CD4-positive, alpha-beta memory T cell (primary cell): ENCODE measurements at places on chromosomes 1 and 21.

DNA sequence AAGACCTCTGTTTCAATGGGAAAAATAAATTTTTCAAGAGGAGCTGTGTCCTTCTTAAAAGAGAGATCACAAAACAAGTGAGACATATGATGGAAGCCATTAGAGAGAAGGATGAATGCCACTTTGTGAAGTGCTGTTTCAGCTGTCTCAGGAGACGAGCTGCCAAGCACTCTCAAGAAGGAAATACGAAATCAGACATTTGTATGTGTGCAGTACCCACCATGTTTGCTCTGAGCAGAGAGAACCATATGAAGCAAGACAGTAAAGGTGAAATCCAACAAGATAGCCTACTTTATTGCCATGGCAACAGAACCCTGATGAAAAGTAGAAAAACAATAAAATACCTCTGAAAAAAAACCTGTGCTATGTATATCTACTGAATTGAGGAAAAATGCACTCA is 168.1 kb downstream of the AMY1C start:
- H3K27ac ChIP-seq: no peak overlapping the region
- no peaks in the 10 kb centered on the region for H3K27me3 ChIP-seq
- DNase-seq: no peak
- H3K4me3 ChIP-seq: no peak overlapping the region
- no peaks in the 10 kb centered on the region for H3K36me3 ChIP-seq

DNA sequence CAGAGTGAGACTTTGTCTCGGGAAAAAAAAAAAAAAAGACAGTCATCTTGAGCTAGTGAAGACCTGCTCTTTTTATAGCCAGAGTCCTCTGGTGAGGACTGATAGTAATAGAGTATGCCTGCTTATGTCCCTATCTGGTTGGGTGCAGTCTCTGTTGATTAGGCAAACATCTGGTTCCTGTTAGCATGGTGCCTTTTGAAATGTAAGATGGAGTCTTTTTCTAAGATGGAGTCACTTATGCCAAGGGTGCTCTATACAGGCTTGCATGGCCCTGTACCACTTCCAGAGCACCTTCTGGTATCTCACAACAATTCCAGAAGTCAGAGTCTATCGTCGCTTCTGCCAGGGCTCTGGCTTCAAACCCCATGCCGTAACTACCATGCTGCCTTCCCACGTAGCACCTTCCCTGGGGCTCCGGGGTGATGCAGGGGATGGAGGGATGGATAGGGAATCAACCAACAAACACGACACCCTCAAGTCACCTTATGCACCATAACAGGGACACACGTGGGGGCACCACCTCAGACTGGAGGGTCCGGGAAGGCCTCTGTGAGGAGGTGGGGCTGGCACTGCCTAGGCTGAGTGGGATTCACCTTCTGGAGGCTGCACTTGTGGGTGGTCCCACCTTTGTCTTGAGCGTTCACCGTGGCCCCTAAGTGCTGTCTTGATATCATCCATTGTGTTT is 11.6 kb upstream of the PADI6 start:
- no peak overlapping the region for H3K27ac ChIP-seq
- H3K36me3 ChIP-seq: no peaks in the 10 kb centered on the region
- no peak overlapping the region for H3K4me3 ChIP-seq
- H3K27me3 ChIP-seq: no peaks in the 10 kb centered on the region

- H3K27me3 ChIP-seq: no peaks in the 10 kb centered on the region
- no peak for DNase-seq
- no peak overlapping the region for H3K27ac ChIP-seq
- no peaks in the 10 kb centered on the region for H3K36me3 ChIP-seq
Observed at GRCh38 chr21:33943293-33943692, 27.7 kb upstream of the ATP5PO start.

DNA sequence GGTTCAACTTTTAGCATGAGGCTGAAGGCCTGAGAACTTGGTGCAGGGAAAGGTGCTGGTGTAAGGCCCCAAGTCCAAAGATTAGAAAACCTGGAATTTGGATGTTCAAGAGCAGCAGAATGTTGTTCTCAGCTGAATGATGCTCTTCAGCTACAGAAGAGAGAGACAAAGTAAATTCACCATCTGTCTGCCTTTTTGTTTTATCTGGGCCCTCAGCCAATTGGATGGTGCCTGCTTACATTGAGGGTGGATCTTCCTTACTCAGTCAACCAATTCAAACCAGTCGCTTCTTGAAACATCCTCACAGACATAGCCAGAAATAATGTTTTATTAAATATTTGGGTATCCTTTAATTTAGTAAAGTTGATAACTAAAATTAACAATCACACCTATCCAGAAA is 748.2 kb upstream of the ADAMTS5 start:
- no peaks in the 10 kb centered on the region for H3K36me3 ChIP-seq
- H3K4me3 ChIP-seq: no peak overlapping the region
- no peak for DNase-seq
- H3K27me3 ChIP-seq: no peaks in the 10 kb centered on the region
- no peak overlapping the region for H3K27ac ChIP-seq

- H3K27ac ChIP-seq: no peak overlapping the region
- H3K27me3 ChIP-seq: no peaks in the 10 kb centered on the region
- no peak overlapping the region for H3K4me3 ChIP-seq
Observed at GRCh38 chr1:169931795-169932231, 38.1 kb upstream of the SCYL3 start.
